ENCODE measurements at places on chromosomes 5 and 9.

DNA sequence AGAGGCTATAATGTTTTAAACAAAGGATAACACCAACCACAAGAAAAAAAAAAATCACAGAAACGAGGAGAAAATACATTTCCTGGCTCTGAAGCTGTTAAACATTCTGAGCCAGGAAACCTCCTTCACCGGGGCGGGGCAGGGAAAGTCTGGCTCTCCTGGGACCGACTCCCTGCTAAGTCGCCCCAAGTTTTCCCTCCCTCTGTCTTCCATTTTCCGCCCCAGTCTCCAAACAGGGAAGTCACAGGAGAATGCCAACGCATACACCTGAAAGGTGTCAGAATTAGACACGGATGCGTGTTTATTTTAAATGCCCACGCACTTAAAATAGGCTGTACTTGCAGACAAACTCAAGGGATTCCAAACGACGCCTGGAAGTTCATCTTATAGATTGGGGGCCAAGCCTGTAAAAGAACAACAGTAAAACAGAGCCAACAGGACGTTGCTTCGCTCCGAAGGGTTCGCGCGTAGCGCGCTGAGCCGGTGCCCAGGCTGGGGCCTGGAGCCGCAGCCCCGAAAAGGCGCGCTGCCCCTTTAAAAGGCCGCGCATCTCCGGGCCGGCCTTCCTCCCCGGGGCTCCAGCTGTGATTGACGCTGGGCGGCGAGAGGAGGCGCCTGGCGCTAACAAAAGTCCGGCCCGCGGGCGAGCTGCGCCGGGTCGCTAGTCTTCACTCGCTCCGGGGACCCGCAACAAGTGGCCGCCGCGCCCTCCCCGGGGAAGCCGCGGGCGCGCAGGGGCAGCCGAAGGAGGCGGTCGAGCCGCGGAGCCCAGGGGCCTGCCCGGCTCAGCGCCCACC, at the start of gene FBXL7:
Gene FBXL7, plus strand, starts transcription at position 653 of the 797 bp plus-strand sequence.
- DNase-seq = no peak

DNA sequence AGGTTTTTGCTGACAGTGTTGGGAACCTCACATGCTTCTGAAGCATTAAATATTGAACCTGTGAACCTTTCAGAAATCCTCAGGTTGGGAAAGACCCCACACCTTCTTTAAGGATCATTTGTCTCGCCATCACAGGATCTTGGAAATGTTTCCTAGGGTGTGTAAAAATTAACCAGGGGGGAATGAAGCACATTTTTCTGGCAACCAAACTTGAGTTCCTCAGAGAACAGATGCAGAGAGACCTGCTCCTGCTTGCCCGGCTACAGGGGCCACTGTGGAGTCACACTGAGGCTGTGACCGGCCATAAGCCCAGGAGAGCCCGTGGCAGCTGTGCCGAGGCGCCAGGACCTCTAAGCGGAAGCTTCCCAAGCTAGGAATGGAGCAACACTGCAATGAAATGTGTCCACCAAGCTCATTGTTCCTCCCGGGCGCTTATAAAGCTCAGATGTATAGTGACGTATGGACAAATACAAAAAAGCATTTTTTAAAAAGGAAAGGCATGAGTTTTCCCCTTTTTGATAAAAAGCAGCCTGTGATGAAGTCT, 7.7 kb downstream of the CXCL14 start:
- DNase-seq = no peak

- DNase-seq = no peak
Measured at GRCh38 chr9:95076696-95077052, 240.8 kb downstream of the FANCC start.

GRCh38 chr5:10607023-10607665, 43.3 kb downstream of the ANKRD33B start:
- peak; percentile 95 for DNase-seq

DNA sequence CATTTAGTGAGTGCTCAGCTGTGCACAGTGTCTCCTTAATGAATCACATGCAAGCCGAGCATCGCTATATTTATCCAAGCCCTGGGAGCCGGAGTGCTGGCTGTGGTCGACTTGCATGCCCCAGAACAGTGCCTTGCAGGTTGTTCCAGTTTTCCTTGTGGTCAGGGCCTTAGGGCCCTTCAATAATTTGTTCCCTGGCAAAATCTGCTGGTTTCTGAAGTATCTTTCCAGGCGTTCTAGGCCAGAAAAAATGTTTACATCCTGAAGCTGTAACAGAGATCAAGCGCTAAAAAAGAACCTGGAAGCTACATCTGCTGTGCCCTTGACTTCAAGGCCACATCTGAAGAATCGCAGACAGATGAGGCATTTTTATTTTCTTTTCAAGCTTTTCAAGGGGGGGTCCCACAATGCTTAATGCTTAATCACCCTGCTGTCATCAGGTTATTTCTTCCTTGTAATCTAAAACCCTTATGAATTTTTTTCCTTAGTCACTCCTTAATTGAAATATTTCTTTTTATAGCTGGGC, 105.8 kb downstream of the DOCK2 start:
- DNase-seq = no peak

DNA sequence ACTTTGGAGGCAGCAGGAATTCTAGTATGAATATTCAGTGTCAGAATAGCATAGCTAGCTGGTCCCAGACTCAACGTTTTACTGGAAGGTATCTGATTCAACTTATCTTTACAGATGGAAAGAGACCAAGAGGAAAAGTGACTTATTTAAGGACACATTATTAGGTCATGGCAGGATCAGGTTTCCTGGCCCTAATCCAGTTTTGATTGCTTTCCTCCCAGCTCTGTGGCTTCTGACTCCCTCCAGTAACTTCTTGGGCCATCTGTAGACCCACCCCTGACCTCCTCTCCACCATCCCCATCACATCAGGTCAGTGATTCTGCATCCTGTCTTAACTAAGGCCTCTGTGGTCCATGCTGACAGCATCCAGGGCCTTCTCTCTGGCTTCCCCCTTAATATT, 38.4 kb downstream of the SH3TC2 start:
- no peak for DNase-seq

DNA sequence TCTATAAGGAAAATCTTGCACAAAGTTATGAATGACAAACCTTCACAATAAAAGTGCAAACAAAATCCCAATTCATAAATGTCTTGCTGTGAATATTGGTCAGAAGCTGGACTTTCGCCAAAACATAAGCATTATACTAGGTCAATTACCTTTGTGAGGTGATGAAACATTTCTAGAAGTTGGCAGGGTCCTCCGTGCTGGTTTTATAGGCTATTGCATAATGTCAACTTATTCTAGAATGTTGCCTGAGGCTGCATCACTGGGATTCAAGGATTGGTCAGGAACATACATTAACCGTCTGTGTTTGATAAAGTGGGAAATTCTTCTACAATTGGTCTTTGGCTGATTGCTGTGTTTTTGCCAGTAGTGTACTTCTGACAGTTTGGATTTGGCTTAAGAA, 49.8 kb upstream of the PALM2AKAP2 start:
- DNase-seq = no peak

GRCh38 chr9:84224246-84224645, 116.3 kb downstream of the SLC28A3 start:
- DNase-seq = no peak

- no peak for DNase-seq
Measured at GRCh38 chr5:61394078-61394704, 62.1 kb downstream of the ZSWIM6 start.

GRCh38 chr5:72066705-72067107, 40.6 kb upstream of the MAP1B start:
- DNase-seq = no peak
